Effector memory CD4-positive, alpha-beta T cell (primary cell): ENCODE measurements at places on chromosomes 5 and 9.

DNA sequence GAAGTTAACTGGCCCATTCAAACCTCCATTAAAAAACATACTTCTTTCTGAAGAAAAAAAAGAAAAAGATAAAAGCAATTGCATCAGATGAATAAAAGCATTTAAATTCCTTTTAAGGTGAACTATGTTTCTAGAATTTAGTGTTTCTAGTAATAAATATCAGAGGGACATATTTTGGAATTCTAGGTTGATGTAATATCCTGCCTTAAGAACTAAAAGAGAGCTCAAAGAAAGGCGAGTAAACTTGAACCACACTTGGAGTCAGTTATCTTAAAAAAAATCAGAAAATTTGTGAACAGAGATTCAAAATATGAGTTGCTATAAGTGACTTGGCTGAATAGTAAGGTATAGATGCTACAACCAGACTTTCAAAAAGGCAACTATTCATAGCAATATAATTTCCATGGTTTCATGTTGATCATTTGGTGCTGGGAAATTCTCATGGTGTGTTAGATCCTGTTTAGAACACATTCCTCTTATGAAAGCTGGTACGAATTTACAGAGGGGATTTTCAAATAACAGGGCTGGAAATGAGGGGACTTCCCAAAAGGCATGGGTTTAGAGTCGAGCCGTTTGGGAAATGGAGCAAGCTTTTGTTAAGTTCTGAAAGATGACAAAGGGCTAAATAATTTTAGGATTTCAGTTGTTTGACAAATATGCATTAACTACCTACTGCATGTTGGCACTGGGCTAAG lies 37.6 kb upstream of the RAI14 start:
- H3K36me3 ChIP-seq: no peaks in the 10 kb centered on the region
- H3K4me1 ChIP-seq: no peaks in the 10 kb centered on the region
- no peak overlapping the region for H3K4me3 ChIP-seq
- H3K27me3 ChIP-seq: no peaks in the 10 kb centered on the region

- H3K4me3 ChIP-seq: no peak overlapping the region
- peaks cover 4% of the 10 kb centered on the region for H3K4me1 ChIP-seq
- no peak overlapping the region for H3K27ac ChIP-seq
- no peaks in the 10 kb centered on the region for H3K36me3 ChIP-seq
- no peaks in the 10 kb centered on the region for H3K27me3 ChIP-seq
Observed at GRCh38 chr5:124583469-124584350, 162.7 kb downstream of the ZNF608 start.

DNA sequence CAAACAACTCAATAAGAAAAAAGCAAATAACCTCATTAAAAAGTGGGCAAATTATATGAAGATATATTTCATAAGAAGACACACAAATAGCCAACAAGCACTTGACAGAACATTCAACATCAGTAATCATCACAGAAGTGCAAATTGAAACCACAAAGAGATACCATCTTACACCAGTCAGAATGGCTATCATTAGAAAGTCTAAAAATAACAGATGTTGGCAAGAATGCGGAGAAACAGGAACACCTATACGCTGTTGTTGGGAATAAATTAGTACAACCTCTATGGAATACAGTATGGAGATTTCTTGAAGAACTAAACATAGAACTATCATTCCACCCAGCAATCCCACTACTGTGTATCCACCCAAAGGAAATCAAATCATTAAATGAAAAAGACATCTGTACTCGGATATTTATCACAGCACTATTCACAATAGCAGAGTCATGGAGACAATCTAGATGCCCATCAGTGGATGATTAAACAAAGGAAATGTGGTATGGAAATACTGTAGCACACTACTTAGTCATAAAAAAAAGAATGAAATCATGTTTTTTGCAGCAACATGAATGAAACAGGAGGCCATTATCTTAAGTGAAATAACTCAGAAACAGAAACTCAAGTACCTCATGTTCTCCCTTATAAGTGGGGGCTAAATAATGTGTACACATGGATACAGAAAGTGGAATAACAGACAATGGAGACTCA lies 106.8 kb upstream of the FST start:
- DNase-seq: no peak
- H3K36me3 ChIP-seq: no peaks in the 10 kb centered on the region
- H3K4me3 ChIP-seq: no peak overlapping the region
- no peaks in the 10 kb centered on the region for H3K4me1 ChIP-seq

DNA sequence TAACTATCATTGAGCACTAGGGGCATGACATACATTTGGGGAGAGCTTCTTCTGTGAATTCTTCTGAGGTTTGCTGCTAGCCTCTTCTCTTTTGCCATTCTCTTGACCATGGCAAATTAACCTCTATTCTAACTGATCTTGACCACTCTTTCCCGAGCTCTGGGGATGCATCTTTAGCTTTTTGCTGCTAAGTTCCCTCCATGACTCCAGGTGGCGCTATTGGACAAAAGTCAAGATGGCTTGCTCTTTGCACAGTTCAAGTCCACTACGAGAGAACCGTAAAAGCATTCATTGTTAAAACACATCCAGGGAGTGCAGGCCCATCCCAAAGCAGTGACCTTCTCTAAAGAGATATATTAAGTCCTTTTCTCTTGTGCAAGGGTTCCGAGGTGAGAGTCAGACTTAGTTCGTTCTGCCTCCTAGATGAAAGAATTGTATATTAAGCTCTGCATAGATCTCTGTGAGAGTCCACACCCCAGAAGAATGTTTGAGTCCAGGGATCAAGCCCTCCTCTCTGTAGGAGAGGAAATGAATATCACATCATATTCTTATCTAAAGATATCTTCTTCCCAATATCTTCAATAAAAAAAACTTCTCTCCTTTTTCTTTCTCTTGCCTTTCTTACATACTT lies 1152.9 kb upstream of the CDH6 start:
- no peaks in the 10 kb centered on the region for H3K36me3 ChIP-seq
- DNase-seq: no peak
- no peaks in the 10 kb centered on the region for H3K27me3 ChIP-seq
- H3K27ac ChIP-seq: no peak overlapping the region
- no peaks in the 10 kb centered on the region for H3K4me1 ChIP-seq

GRCh38 chr9:98010445-98010844 lies 27.3 kb downstream of the ANP32B start:
- peaks cover 84% of the 10 kb centered on the region for H3K36me3 ChIP-seq
- H3K4me3 ChIP-seq: no peak overlapping the region
- no peak overlapping the region for H3K27ac ChIP-seq
